ENCODE measurements at places on chromosomes 2 and 18.

DNA sequence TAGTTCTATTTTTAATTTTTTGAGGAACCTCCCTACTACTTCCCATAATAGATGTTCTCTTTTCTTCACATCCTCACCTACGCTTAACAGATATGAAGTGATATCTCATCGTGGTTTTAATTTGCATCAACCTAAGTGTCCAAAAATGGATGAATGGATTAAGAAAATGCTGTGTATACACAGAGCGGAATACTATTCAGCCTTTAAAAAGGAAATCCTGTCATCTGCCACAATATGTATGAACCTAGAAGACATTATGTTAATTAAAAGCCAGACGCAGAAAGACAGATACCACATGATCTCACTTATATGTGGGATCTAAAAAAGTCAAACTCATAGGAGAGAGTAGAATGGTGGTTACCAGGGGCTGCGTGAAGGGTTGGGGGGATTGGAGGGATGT lies 113.0 kb downstream of the PTRHD1 start:
- no peak for DNase-seq

- peak; percentile 60 for DNase-seq
Observed at GRCh38 chr2:64825831-64826491, 163.2 kb upstream of the SLC1A4 start.

DNA sequence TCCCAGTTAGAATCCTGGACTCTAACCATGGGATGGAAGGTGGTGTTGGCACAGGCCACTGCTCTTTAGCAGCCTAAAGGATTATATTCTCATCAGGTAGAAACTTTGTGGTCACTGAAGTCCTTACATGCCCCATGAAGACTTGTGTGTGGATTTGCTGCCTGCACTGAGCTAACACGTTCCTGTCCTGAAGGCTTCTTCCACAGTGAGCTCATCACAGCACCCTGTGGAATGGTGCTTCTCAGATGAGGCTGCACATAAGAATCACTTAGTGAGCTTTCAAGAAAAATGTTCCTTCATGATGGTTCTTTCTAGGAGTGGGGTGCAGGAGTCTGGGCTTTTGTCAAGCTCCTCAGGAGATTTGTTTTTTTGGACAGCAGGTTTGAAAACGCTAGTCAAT lies 26.8 kb downstream of the STAMBP start:
- DNase-seq = no peak

- peak; percentile 81 for DNase-seq
Observed at GRCh38 chr2:191030521-191031154, 16.7 kb upstream of the STAT1 start.

DNA sequence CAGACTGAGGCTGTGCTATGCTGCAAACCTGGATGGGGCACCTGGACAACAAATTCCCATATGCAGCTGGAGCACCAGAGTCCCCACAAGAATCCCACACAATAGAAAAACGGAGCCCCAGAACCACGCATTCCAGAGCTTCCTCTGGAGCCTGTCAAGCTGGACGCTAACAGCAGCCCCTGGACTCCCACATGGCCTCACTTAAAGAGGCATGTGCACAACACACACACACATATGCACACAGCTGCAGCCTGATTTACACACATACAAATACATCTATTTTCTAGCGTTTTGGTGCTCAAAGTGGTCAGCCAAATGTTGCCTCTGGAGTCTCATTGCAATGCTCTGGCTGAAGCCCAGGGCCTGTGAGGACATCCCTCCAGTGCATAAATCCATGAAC lies 632.7 kb upstream of the ID2 start:
- DNase-seq = no peak

DNA sequence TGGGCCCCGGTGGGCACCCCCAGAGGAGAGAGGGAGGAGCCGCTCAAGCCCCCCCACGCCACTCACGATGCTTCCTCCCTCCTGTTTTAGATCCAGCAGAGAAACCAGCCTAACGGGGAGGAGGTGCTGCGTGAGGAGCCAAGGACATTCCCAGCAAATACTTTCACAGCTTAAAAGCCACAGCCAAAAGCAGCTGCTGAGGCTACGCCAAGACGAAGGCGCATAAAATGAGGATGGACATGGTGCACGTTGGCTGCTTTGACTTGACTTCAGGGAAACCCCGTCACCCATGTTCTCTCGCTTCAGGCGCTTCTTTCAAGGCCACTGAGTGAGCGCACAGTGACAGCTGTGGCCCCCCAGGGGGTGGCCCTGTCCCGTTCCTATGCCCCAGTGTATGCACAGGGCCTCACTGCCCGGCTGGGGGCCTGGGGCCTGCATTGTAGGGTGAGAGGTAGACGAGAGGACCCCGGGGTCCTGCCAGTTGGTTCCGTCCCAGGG lies 72.1 kb upstream of the PXDN start:
- DNase-seq = no peak

- no peak for DNase-seq
Observed at GRCh38 chr2:84781942-84782716, 98.8 kb downstream of the TRABD2A start.

GRCh38 chr2:128879161-128879560 lies 560.5 kb upstream of the HS6ST1 start:
- no peak for DNase-seq

DNA sequence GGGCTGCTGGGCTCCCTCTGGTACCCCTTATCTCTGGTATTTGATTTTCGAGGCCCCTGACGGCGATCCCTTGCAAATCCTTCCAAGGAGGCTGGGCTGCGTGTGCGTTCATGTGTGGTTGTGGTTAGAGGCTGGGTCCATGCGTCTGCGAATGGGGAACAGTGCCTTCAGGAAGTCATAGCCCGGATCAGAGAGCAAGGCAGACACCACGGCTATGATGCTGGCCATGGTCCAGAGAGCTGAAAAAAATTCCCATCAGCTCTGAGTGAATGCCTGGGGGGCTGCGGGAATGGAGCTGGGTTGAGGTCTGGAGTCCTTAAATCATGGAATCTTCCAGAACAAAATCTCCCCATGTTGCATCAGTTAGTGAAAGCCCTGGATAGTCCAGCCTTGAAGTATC lies 145.5 kb downstream of the ACKR3 start:
- DNase-seq = peak; percentile 17

GRCh38 chr2:36707050-36707449 lies 10.5 kb downstream of the VIT start:
- peak; percentile 53 for DNase-seq

DNA sequence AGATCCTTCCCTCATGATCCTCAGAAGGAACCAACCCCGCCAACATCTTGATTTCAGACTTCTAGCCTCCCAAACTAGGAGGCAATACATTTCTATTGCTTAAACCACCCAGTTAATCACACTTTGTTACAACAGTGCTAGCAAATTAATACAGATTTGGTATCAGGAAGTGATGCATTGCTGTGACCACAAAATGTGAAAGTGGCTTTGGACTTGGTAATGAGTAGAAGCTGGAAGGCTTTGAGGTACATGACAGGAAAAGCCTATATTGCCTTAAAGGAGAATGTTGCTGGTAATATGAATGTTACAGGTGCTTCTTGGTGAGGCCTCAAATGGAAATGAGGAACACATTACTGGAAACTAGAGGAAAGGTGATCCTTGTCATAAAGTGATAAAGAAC lies 260.3 kb downstream of the SATB2 start:
- no peak for DNase-seq

DNA sequence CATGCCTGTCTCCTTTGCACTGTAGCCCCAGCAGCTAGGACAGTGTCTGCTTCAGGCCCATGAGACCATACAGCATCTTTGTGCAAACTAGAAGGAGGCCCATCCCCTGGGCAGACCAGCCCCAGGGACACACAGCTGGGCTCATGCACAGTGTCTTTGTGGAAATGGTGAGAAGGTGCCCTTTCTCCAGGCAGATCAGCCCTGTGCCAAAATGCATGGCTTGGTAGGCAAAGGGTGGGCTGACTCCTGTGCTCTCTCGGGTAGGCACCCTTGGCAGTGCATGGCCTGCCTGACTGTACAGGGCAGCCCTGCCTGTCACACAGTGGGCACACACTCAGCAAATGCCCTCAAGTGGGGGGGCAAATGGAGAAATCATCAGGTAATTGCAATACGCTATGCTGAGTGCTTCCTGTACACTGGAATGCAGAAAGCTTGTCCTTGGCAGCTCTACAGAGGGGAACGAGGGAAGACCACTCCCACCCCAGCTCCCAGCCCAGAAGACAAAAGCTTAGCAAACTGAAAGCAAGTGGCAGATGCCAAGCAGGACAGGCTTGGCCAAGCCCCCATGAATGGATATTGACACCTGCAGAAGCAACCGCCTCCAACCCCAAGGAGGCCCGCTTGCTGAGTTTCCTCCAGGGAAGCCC lies 21.6 kb downstream of the TNS1 start:
- DNase-seq = peak; percentile 41

DNA sequence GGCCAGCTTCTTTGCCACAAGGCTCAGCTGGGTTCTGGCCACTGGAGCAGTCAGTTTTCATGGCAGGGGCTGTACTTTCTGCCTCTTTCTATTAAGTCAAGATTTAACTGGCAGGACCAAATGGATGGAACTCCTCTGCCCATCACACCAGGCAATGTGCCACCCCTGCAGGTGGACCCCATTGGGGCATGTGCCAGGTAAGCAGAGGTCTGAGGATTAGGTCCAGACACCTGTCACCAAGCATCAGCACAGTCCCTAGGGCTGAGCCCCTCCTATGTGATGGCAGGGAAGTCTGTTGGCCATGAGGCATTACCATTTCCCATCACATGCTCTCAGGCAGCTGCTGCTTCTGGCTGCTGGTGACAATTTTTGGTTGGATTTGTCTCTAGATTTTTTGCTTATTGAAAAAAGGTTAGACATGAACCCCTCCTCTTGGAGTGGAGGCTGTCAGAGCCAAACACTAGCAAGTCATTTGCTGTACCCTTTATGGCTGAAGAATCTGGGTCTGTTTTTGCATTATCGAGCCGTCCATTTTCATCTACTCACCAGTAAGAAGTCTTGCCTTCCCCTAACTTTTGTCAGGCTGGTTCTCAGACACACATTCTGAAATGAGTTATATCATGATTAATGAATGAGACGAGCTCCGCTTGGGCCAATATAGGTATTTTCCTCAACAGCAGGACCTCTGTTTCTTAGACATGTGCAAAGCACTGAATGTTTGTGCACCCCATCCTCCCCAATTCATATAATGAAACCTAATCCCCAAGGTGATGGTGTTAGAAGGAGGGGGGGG lies 328.0 kb downstream of the TSN start:
- no peak for DNase-seq

DNA sequence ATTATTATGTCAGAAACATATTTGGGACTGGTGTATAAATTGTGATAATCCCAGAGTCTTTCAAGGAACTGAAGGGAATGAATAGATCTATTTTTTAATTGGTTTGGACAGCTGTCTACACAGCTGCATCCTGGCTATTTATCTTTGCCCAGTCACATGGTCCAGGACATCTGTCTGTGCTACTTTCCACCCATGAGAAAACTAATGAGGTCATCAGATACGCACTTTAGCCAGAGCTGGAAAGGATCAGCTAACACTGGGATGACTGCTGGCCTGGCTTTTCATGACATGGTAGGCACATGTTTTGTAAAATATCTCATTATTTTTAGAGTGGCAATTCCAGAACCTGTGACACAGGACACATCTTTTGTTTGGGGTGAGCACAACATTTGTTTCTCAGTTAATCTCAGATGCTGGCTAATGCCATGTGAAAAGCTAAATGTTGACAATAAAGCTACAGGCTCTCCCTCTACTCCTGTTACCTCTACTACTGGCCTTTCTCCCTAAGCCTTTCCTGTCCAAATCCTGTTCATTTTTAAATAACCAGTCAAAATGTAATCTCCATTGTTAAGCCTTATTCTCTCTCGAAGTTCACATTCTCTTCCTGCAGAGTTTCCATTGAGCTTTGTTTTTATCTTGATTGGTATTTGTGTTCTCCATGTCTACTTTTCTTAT lies 500.7 kb downstream of the RIT2 start:
- no peak for DNase-seq

DNA sequence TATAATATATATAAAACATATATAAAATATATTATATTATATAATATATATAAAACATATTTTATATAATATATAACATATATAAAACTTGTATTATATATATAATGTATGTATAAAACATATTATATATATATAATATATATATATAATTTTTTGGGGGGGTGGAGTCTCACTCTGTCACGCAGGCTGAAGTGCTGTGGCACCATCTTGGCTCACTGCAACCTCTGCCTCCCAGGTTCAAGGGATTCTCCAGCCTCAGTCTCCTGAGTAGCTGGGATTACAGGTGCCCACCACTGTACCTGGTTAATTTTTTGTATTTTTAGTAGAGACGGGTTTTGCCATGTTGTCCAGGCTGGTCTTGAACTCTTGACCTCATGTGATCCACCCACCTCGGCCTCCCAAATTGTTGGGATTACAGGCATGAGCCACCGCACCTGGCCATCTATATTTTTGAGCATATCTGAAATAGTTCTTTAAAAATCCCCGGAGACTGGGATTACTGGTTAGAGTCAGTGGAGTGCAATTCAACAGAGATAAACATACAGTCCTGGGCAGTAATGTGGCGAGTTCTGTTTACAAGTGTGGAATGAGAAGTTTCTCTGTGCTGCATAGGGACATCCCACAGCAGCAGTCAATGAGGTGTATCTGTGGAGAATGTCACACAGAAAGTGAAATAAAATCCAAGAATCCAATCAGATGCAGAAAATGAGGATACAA lies 208.4 kb downstream of the MYCN start:
- DNase-seq = no peak

- peak; percentile 72 for DNase-seq
Observed at GRCh38 chr18:54127759-54128378, 96.6 kb downstream of the MBD2 start.

DNA sequence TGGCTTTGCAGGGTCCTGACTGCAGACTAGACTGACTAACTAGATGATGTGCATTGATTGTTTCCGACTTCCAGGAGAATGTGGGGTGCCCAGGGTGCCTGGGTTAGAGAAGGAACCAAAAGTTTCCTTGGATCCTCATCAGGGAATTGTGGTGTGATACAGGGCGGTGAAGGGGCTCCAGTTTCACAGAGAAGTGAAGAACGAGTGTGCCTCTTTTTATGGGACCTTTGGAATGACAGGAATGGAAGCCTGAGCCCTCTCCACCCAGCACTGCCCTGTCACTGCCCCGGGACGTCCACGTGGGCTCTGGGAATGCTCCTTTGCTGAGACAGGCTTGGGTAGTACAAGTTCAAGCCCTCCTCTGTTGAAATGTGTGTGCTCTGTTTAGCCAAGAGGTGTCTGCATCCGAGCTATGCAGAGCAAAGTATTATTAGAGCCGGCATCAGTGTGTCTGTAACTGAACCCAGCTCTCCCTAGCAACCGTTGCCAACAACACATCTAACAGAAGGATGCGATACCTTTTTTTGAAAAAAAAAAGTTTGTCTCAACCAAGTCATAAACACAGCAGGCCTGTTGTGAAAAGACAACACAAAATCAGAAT lies 183.6 kb downstream of the SMAD7 start:
- DNase-seq = no peak

Measured in dermis blood vessel endothelial cell (primary cell).